Stimulated activated CD4-positive, alpha-beta T cell treated with anti-CD3 and anti-CD28 coated beads, Interleukin-15, amount 100 ng/mL, for 1 hour (primary cell): ENCODE measurements at places on chromosomes 11 and 22.
A peak's percentile ranks its signal among the peaks of the same experiment; 100 is the strongest.

GRCh38 chr11:19808076-19808911 lies 95.7 kb downstream of the NAV2 start:
- no peak for DNase-seq

- DNase-seq, result no peak
Observed at GRCh38 chr11:78740199-78741071, 165.8 kb upstream of the NARS2 start.

DNA sequence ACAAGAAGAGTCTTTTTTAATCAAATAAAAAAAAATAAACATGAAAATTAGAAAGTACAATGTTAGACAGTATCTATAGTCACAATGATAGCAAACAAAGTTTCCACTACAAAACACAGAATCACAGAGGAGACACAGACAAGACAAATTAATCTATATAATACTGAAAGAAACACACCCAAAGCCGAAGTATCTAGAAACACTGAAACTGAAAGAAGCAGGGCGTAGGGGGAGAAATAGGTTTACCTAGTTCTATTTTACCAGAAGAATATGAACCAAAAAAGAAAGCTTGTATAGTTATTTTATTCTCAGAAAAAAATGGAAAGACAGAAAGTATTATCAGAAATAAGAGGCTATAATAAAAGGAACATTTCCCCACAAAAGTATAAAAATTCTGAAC lies 27.1 kb upstream of the NUP50 start:
- DNase-seq, result no peak

- no peak for DNase-seq
Observed at GRCh38 chr22:45547731-45548130, 45.0 kb downstream of the FBLN1 start.

DNA sequence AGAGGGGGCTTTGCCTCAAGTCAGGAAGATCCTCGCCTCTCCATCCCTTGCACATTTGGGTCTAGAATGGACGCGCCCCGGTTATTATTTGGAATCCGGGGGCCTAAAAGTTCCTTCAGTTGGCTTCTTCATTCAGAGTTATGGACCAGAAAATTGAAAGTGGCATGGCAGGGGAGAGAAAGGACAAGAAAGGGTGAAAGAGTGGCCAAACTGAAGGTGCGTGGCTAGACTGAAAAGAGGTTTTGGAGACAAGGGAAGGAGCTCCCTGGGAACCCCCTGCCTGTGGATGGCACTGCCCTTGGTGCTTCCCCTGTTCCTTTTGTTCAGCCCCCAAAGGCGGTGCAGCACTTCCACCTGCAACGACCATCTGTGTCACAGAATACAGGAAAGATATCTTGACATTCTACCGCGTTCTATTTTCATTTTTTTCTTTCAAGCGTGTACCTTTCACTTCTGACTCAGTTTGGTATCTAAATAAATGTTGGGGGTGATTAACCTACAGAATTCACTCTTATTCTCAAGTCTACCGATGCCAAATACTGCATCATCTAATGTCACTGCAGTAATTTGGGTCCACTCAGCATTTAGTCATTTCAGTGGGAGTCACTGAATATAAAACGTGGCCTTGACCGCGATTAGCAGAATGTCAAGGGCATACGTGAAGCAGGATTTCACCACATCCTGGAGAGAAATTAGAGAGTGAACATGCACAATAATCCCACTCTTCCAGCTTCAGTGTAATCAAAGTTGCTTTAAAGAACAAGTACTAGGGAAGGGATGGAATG lies 88.1 kb upstream of the ARHGAP32 start:
- DNase-seq, result no peak

GRCh38 chr11:70631624-70632047 lies 233.3 kb downstream of the CTTN start:
- DNase-seq, result no peak

DNA sequence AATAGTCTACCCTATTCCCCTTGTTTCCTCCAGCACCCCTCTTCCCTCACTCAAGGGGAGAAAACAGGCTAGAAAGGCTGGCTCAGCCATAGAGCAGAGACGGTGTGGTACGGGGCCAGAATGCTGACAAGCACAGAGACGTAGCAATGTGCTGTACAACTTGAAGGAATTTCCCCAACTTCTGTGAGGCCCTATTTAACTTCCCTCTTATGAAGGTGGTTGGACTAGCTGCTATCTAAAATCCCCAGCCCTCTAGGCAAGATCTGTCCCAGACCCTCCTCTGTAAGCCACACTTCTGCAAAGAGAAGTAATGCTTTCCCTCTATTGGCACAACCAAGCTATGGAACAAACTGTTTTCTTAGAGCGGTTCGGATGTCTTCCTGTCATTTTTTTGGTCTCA lies 37.8 kb downstream of the PLEKHA7 start:
- no peak for DNase-seq

DNA sequence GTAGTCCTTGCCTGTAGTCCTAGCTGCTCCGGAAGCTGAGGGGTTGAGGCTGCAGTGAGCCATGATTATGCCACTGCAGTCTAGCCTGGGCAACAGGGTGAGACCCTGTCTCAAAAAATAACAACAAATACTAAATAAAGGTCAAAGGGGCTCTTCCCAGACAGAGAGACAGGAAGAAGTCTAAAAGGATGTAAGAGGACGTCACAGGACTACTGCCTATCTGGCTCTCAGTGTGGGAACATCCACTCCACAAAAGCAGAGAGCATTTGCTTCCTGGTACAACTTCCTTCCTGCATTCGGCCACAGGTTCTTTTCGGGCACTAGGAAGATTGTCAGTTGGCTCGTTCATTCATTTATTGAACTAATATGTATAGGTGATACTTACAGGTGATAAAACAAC lies 110.6 kb downstream of the SGSM3 start:
- DNase-seq, result no peak

GRCh38 chr22:22745225-22746060 lies 101.0 kb downstream of the GGTLC2 start:
- DNase-seq, result peak; percentile 14

- no peak for DNase-seq
Observed at GRCh38 chr22:46795140-46795539, 32.7 kb downstream of the TBC1D22A start.

- DNase-seq, result no peak
Observed at GRCh38 chr11:61882879-61883278, 8.5 kb downstream of the FADS3 start.

- no peak for DNase-seq
Observed at GRCh38 chr11:91742155-91742554, 482.5 kb upstream of the FAT3 start.

DNA sequence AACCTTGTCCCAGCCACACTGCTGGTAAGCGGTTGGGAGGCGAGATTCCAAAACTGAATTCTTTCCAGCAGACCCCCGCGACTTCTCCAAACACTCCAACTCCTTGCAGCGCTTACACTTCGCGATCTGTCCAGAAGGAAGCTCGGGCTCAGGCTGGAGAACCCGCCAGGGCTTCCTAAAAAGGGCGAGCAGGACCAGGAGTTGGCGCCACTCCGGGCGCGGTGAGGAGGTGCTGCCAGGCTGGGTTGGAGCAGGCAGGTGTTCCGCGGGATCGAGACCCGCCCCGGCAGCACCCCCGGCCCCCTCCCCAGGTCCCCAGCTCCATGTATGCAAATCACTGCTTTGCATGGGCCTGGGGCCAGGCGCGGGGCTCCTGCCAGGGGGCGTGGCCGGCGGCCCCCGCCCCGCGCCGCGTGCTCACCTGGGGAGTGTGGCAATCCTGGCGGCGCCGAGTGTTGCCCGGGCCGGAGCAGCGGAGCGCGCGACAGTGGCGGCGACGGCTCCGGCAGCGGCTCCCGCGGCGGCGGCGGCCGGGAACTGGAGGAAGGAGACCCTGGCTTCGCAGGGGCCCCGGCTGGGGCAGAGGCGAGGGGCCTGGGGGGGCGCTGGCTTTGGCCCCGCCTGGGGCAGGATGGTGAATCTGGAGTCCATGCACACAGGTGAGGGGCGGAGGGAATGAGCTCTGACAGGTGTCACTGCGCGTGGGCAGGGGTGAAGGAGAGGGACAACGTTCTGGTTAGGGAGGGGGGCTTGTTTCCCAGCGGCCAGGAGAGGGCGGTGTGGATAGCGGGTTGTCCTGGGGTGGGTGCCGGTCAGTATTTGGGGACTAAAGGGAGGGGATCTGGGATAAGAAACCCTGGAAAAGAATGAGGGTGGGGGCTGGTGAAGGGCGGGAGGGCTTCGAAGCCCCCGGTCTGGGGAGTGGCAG lies at the start of gene POU2F3:
POU2F3 (plus strand) TSS at position 428 of the 928 bp plus-strand sequence; CDS start at position 632, 204 bp downstream.
- no peak for DNase-seq

DNA sequence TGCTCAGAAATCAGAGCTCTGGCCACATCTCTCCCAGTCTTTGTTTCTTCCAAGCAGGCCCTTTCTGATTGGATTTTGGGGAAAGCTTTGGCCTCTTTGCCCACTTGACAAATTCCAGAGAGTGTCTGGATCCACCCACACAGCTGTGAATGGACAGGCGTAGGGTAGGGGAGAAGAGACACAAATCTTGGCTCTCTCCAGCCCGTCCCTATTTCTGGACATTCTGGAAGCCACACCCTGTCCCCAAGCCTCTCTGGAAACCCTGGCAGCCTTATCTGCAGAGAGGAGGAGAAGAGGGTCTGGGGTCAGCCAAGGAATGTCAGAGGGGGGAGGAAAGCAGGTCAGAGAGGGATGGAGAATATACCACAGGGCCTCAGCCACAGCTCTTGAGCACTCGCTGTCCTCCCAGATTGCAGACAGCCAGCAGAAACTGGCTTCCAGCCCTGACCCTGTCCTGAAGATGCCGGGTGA lies 59.5 kb upstream of the WNT11 start:
- DNase-seq, result no peak

DNA sequence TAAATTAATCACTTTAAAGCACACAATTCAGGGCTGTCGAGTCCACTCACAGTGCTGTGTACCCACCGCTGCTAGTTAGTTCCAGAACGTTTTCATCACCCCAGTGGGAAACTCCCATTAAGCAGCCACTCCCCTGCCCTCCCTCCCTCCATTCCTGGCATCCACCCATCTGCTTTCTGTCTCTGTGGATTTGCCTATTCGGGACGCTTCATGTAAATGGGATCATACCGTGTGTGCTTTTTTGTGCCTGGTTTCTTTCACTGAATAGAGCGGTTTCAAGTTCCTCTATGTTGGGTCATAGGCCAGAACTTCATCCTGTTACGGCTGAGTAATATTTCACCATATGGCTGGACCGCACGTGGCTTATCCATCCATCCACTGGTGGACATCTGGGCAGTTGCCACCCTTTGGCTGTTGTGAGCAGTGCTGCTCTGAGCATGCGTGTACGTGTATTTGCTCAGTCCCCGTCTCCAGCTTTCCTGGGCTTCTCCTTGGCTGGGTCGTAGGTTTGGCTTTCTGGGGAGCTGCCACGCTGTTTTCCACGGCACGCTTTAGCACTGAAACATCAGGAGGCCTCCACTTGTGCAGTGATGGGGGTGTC lies 30.1 kb downstream of the ARHGAP8 start:
- DNase-seq, result no peak

DNA sequence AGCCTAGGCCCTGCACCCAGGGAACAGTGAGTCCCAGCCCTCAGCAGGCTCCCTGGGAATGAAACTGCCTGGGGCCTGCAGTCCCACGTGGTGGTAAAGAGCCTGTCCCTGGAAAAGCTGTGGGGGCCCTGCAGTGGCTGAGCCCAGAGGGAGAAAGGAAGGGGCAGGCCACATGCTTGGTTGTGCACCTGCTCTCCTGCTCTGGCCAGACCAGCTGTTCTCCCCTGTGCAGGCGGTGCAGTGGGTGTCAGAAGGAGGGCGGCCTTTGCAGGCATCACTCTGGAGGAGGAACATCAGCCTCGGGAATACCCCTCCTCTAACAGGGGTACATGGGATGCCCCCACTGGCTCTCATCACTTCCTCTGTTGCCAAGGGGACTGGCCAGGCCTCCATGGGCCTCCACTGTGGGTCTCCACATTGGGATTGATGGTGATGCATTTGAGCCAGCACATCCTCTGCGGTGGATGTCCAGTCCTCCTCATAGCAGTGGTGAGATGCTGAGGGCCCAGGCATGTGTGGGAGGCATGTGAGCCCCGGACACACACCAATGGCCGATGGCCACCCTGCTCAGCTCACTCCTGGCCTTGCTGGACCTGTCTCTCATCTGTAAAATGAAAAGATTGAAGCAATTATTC lies 690.4 kb downstream of the BRD1 start:
- no peak for DNase-seq

- no peak for DNase-seq
Observed at GRCh38 chr22:25802018-25802417, 60.0 kb downstream of the MYO18B start.

DNA sequence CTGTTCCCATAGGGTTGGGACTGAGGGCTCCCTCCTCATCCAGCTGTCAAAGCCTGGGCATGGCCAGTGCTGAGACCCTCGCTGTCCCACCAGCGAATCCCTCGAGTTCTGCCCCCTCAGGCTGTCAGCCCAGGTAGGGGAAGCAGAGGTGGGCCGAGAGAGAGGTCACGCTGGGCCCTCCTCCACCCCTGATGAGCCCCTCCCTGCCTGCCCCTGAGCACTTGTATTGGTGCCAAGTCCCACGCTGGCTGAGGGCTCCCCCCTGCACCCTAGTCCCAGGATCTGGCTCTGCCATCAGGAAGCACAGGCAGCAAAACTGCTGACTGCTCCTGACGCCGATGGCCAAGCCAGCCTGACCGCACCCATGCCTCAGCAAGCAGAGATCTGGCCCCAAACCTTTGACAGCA lies 3.3 kb downstream of the PRR33 start:
- no peak for DNase-seq

- DNase-seq, result no peak
Observed at GRCh38 chr11:43021466-43021865, 290.3 kb upstream of the API5 start.

DNA sequence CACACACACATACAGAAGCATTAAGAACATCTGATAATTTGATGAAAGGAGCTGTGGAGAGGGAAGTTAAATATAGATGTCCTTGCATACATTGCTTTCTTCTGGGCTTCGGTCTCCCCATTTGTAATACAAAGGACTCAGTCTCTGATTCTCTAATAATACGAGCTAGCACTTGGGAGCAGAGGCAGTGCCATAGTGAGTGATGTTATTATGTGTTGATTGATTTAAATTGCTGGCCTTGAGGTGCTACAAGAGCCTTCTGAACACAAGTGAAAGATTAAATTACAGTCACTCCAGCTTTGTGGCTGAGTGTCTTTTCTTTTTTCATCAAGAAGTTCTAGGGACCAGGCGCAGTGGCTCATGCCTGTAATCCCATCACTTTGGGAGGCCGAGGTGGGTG lies 61.5 kb upstream of the HMGXB4 start:
- DNase-seq, result no peak

GRCh38 chr11:129989149-129989813 lies 13.4 kb downstream of the PRDM10 start:
- no peak for DNase-seq

DNA sequence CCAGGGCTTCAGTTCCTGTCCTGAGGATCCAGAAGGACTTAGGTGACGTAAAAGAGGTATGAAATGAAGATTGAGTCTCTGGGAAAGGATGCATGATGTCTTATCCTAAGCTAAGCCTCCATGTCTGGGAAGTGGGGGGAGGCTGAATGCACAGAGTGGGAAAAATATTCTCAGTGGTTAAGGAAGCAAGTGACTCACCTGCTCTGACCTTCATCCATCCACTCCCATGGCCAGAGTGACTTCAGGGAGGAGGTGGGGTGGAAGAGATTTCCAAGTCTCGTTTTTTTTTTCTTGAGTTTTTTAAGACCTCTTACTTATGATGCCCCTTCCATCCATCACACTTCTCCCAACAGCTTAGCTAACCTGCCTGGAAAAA lies 32.5 kb upstream of the POLD3 start:
- DNase-seq, result no peak
